ENCODE measurements at places on chromosomes 12 and 14.
A peak's percentile ranks its signal among the peaks of the same experiment; 100 is the strongest.

DNA sequence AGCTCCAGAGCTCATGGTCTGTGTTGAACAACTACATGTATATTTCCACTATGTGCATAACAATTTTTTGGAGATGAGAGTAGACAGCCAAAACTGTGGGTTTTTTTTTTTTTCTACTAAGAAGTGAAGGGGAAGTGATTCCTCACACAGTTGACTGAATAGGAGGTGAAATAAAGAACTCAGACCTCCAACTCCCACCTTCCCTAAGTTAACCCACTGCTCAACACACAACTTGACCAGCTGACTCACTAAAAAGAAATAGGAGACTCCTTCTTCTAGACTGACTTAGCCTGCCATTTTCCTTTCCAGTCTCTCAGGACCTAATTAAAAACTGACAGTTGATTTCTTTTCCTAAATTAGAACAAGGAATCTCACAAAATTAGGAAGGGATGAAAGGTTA is 1.7 kb downstream of the M6PR start:
- no peak for DNase-seq

DNA sequence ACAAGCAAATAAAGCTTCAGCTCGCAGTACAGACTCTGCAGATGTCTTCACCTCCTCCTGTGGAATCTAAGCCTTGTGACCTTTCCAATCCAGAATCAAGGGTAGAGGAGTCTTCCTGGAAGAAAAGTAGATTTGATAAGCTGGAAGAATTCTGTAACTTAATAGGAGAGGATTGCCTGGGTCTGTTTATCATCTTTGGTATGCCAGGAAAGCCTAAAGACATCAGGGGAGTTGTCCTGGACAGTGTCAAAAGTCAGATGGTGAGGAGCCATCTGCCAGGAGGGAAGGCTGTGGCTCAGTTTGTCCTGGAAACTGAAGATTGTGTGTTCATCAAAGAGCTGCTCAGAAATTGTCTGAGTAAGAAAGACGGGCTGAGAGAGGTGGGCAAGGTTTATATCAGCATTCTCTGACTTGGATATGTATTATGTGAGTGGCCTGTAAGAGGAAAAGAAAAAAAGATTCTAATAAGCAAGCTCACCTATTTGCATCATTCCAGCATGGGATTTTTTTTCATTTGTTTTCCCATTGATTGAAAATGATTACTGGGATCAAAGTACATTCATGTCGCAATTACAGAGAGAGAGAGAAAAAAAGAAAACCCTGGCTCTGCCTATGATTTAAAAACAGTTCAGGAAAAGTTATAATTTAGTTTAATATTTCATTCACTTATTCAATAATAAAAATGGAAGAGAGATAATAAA is 767 bp downstream of the REP15 start:
- no peak for DNase-seq

DNA sequence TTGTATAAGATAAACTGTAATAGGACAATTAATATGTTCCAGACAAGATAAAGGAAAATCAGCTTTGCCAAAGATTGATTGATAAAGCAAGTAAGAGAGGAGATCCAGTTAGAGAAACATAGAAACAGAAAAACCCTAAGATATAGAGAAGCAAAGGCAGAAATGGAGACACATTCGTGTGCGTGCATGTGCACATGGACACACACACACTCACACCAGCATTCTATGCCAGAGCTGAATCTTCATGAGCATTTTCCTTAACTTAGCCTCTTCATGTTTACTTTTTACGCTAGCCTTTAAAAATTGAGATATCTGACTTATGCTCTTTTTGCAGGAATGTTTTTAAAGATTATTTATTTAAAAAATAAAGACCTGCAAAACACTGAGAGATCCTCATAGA is 168.5 kb upstream of the ATP2B1 start:
- no peak for DNase-seq

GRCh38 chr12:94621662-94622359 is 28.5 kb downstream of the TMCC3 start:
- DNase-seq, result peak; percentile 32

GRCh38 chr12:106078358-106079010 is 60.3 kb downstream of the NUAK1 start:
- DNase-seq, result no peak

DNA sequence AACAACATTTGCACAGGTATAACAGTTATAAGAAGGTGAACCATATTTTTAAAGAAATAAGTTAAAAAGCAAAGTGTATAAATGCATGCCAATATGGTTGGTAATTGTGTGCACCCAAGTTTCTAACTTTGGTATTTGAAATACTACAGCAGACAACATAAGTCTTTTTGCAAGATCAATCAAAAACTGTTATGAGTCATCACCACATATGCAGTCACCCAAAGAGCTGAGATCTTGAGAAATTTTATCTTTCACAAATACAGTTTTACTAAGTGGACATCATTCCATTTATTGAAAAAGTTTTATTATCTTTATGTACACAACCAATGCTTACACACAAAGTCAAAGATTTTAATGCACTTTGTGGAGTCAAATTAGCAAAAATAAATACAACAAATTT is 7.0 kb upstream of the ACSS3 start:
- no peak for DNase-seq

DNA sequence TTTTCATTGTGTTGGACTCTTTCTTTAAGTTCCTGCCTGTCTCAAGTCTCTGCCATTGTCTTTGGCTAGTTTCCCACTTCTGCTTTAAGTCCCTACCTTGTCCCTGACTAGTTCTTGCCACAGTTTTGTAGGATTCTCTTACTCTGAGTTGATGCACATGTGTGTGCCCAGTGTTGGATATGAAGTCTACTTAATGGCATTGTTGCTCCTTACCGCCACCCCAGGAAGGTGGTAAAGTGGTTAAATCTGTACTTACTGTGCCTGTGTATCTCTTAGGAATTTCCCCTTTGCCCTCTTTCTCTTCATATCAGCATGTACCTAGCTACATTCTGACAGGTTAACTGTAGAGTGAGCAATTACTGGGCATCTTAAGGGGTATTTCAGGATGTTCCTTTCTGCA is 227.1 kb downstream of the NUBPL start:
- DNase-seq, result no peak

DNA sequence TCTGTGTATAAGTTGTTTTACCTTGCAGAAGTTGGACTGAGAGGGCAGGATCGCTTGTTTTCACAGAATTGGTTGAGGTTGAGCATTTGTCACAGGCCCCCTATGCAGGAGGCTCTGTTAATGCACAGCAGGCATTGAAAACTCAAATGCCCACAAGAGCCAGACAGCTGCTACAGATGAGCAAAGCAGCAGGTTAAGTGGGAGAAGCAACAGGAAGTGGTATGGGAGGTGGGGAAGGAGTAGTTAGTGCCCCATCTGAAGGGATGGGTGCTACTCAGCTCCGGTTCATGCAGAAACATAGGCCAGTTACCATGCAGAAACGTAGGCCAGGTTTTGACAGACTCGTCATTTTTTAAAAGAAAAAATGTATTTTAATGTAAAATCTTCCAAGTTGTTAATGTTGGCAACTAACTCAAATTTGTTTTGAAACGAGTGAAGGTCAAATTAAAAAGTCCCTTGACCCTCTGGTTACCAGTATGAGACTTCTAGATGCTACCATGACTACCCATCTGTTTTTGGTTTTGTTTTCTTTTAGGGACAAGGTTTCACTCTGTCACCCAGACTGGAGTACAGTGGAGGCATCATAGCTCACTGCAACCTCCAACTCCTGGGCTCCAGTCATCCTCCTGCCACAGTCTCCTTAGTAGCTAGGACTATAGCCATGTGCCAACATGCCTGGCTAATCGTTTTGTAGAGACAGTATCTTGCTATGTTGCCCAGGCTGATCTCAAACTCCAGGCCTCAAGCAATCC is 84.7 kb upstream of the FRMD6 start:
- DNase-seq, result no peak

GRCh38 chr12:92369636-92370035 is 224.0 kb upstream of the BTG1 start:
- no peak for DNase-seq

GRCh38 chr14:25006961-25007795 is 42.8 kb downstream of the STXBP6 start:
- DNase-seq, result no peak

- DNase-seq, result no peak
Observed at GRCh38 chr12:50006754-50007442, 18.4 kb downstream of the RACGAP1 start.

DNA sequence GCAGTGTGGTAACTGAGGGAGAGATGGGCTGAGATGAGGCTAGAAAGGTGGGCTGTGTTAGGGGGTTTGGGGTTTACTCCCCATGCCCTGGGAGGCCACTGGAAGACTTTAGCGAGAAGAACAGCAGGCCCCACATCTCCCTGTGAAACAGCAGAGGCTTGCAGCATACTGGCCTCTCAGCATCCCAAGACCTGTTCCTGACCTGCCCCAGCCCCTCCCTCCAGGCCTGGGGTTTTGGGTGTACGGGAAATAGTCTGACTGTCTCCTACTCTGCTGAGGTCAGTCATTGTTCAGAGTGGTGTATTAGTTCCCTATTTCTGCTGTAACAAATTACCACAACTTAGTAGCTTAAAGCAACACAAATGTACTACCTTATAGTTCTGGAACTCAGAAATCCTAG is 103.5 kb upstream of the HIF1A start:
- DNase-seq, result no peak

GRCh38 chr14:72463291-72463866 is 430.5 kb downstream of the DPF3 start:
- DNase-seq, result no peak

- DNase-seq, result no peak
Observed at GRCh38 chr12:7966563-7966962, 30.6 kb upstream of the SLC2A3 start.

- peak; percentile 52 for DNase-seq
Observed at GRCh38 chr14:39229222-39229543, 4.5 kb upstream of the MIA2 start.

DNA sequence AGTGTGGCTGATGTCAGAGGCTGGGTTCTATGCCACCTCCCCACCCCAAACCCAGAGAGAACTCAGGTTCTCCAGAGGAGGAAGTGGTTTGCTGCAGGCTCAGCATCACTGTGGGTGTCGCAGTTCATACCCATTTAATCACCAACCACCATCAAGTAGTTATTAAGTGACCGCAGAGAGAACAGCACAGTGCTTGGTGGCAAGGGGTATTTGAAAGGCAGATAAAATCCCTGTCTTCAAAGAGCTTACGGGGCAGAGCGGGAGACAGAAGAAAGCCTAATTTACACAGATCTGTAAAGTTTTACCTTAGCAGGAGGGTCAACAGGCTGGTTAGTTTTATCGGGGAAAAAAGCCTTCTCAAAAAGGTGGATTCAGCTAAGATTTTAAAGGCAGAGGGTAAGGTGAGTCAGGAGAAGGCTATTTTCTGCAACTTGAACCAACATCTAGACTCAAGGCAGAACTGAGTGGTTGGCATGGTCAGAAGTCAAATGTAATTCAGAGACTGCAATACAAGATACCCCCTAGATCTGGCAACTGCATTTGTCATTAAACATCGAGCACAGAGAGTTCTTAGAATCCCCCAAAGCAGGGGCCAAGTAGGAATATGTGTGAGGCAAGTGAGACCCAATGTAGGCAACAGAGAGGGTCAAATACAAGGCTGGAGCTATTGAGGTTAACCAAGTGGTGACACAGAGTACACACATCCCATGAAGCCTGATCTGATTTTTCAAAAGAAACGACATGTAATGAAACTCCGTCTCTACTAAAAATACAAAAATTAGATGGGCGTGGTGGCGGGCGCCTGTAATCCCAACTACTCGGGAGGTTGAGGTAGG is 13.2 kb downstream of the PXN start:
- DNase-seq, result peak; percentile 65

GRCh38 chr14:41167040-41167439 is 439.6 kb upstream of the LRFN5 start:
- no peak for DNase-seq

DNA sequence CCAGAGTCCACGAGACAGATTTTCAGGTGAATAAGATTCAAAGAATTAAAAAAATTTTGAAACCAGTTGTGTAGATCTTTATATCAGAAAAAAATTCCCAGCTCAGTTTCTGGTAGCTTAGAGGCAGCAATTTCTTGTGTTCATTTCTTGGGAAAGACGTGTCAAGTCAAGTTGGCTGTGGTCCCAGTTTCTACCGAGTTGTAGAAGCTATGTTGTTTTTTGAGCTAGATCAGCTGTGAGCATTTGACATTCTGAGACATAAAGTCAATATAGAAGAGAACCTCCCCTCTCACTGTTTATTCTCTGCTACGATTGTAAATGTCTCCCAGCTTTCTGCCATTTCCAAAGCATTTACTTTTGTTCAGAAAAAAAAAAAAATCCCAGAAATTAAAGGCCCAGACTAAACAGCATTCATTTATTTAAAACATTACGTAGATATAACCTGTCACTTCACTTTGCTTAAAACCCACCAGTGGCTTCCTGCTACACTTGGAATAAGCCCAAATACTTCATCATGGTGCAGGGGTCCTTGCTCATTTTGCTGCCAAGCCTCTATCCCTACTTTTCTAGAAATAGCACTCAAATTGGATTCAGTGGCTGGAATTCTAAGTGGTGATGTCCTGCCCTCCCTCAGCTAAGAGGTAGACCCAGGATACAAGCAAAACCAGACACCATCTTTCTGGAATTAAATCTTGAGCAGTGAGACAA is 20.6 kb upstream of the PYGL start:
- DNase-seq, result no peak

DNA sequence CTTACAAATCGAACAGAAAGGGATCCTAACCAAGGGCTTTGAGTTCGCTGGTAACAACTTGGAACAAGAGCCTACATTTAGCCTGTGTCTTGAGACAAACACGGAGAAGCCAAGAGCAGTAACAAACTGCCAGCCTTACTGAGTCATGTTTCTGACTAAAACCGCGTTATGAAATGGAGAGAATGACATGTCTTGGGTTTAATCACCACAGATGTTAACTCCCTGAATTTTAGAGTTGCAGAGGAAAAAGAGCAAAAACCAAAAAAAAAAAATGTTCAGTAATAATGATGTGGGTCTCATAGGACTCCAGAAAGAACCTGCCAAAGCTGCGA is 1.0 kb downstream of the BLTP3B start:
- no peak for DNase-seq

- DNase-seq, result no peak
Observed at GRCh38 chr12:19038209-19038608, 91.3 kb upstream of the PLEKHA5 start.

GRCh38 chr12:92779902-92780301 is 77.1 kb downstream of the PLEKHG7 start:
- DNase-seq, result no peak

GRCh38 chr14:93271111-93271510 is 61.7 kb downstream of the BTBD7 start:
- DNase-seq, result no peak

DNA sequence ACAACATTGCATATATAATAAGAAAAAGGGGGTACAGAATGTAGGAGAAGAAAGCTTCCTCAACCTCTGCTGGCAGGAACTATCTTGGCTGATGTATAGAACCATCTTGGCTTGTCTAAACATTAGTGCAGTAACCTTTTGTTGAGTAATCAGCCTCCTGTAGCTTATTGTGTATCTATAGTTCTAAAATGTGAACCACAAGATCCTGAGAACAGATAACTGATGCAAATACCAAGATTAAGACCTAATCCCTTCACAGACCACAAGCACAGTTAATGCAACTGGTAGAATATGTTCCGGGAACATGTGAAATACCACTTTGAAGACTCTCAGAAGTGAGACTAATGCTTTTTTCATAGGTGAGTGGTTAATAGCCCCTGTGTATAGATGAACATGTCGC is 50.7 kb upstream of the KCNC2 start:
- DNase-seq, result no peak

- no peak for DNase-seq
Observed at GRCh38 chr14:61474015-61474414, 152.6 kb downstream of the PRKCH start.
